ENCODE measurements at places on chromosomes 1 and 21.

- peak; percentile 79 for DNase-seq
These were observed 6.1 kb downstream of the LDLRAP1 start for GRCh38 chr1:25549273-25550154.

DNA sequence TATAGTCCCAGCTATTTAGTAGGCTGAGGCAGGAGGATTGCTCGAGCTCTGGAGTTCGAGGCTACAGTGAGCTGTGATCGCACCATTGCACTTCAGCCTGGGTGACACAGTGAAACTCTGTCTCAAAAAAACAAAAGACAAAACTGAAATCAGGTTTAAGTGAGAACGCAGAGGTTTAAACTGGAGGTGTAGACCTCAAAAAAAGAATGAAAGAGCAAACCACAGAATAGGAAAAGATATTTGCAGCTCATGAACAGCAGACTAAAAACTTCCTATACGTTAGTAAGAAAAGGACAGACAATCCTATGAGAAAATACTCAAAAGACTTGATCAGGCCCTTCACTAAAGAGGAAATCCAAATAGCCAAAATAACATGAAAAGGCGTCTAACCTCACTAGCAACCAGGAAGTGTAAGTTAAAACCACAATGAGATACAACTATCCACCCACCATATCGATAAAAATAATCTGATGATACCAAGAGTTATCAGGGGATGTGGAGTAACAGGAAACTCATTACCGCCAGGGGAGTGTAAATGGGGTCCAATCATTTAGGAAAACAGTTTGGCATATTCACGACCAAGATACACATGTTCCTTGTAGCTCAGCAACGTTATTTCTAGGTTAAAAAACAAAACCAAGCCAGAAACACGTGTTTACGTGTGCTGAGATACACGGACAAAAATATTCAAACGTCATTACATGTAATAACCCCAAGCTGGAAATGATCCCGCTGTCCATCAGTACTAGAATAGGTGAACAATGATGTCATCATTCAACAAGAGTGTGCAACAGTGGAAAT is 9.8 kb downstream of the TNFRSF9 start:
- no peak for DNase-seq

- DNase-seq: no peak
These were observed 42.4 kb downstream of the S100B start for GRCh38 chr21:46562472-46562871.

- no peak for DNase-seq
These were observed 5.8 kb downstream of the PAFAH2 start for GRCh38 chr1:25991937-25992688.

DNA sequence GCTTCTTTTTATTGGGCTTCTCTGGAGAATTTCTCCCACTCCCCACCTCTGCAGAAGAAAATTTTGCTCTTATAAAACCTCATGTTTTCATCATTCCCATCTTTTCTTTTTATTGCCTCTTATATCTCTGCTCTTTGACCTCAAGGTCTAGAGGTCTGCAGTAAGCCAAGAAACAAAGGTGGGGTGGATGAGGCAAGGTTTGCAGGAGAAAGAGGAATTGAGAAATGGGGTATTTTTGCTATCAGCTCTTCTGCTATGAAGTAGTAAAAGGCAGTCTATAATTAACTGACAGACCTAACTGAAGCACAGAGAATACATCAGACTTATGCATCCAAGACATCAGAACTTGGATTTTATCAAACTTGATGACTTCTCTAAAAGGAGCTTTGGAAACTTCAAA is 22.9 kb downstream of the SYT11 start:
- no peak for DNase-seq

DNA sequence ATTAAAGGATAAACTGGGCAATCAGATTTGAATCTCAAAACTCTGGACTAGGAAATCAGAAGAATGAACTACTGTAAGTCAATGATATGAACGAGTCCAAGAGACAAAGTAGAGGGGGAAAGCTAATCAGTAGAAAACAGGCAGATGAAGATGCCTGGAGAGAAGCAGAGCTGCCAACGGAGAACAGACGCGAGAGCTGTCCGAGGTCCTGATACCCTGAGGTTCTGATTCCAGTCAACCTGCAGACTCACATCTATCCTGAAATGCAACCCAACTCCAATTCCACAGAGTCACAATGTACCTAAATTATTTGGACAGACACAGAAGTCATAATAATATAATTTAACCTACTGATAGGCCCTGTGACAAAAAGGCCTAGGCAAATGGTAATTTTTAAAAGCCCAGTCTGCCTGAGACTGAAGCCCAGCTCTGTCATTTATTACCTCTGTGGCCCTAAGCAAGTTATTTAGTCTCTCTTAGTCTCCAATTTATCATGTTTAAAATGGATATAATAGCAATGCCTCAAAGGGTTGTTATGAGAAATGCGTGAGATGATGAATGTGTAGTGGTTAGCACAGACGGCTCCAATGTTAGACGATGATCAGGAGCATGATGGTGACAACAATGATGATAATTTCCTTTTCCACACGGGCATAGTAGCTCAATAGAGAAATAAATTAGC is 33.4 kb downstream of the RGS7 start:
- DNase-seq: peak; percentile 19

- no peak for DNase-seq
These were observed 1.3 kb upstream of the RCOR3 start for GRCh38 chr1:211257826-211258225.

DNA sequence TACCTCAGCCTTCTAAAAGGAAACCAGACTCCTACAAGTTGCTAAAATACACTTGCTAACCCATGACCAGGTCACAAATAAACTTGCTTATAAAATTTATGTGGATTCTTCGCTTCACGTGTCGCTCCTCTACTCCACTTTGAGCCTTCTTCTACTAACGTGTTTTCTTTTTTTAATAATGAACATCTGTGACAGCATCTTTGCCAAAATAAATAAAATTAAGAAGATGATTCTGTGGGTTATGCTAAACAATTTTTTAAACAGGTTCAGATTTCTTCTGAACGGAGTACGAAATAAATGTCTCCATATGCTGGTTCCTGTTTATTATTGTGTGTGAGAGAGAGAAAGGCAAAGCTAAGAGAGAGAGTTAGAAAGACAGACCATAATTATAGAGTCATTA is 735.8 kb downstream of the LTN1 start:
- DNase-seq: no peak

- DNase-seq: no peak
These were observed 6.7 kb upstream of the AHCYL1 start for GRCh38 chr1:109977657-109978378.

DNA sequence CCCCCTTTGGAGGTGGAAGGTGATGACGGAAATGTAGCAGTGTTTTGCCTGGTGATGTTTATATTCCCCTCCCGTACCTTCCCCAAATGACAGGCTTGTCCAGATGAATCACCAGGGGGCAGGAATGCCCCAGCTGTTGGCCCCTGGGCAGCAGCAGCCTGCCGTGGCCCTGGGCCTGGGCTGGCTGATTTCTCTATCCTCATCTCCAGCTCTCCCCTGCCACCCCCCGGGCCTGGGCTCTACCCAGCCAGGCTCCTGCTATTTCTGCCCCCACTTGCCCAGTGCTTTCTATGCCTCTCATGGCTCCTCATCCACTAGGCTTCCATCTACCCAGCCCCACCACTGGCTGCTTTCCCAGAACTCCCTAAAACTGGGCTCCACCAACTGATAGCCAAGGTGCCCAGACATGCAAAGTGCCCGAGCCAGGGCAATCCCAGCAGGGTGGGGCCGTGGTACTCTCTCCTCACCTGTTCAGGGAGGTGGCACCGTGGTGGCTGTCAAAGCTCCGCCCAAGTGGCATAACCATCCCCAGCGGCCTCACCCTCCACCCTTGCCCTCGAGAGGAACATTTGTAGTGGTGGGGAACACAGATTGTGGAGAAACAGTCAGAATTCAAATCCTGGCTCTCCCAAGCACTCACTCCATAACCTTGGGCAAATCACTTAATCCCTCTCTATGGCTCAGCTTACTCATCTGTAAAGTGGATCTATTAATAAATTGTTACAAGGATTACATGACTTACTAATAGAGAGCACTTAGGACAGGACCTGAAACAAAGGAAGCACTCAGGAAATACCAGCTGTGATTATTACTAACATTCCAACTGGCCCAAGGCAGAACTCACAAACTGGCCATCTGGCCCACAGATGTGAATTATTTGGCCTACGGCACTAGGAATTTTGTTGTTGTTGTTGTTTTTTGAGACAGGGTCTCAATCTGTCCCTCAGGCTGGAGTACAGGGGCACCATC is 12.8 kb upstream of the ECE1 start:
- DNase-seq: no peak

- no peak for DNase-seq
These were observed 7.3 kb downstream of the SYTL1 start for GRCh38 chr1:27348861-27349783.

GRCh38 chr1:2962541-2962940 is 58.7 kb upstream of the ACTRT2 start:
- DNase-seq: no peak

DNA sequence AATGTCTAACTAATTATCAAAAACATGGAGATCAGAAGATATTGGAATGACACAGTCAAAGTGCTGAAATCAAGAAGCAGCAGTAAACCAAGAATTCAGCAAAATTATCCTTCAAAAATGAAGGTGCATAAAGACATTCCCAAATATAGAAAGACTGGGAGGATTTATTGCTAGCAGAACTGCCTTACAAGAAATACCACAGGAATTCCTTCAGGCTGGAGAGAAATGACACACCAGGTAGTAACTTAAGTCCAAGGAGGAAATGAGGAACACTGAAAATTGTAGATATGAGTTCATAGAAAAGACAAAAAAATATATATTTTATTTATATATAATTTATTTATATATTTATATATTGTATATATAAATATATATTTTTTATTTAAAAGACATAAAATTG is 217.2 kb downstream of the RPS6KC1 start:
- DNase-seq: no peak

DNA sequence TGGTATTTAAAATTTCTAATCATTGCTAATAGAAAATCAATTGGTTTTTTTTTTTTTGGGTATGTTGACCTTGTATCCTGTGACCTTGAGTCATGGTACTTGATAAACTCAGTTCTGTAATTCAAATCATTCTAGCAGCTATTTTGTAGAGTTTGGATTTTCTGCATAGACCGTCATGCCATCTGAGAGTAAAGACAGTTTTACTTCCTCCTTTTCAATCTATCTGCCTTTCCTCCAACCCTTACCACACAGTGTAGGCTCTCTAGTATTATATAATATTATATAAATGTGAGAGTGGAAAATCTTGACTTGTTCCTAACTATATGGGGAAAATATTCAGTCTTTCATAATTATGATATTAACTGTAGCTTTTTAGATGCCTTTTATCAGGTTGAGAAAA is 7.0 kb downstream of the TDRD5 start:
- DNase-seq: no peak
